Smooth muscle cell of the umbilical artery (primary cell): ENCODE measurements at places on chromosomes 16 and 17. TPM values are rescaled to one million over a fixed set of nuclear protein-coding genes. Genes with fewer than 3 reads are reported as not detected.

CIBAR2 gene
- not detected in 2 replicates for total RNA-seq

MGAT5B gene
- 0.89 and 1.4 TPM in 2 replicates for total RNA-seq

WFDC1 gene
- total RNA-seq, result 0.05 and 12.5 TPM in 2 replicates

SPN gene
- total RNA-seq, result not detected in 2 replicates

MYADML2 gene
- total RNA-seq, result under 0.01 TPM in 1 of 2 replicates, not detected in the other

TPSAB1 gene
- total RNA-seq, result not detected in 2 replicates

HS3ST6 gene
- not detected in 2 replicates for total RNA-seq

UNC13D gene
- 0.83 and 2.4 TPM in 2 replicates for total RNA-seq

SOX9 gene
- 1.8 and 11.9 TPM in 2 replicates for total RNA-seq

CDH16 gene
- not detected in 2 replicates for total RNA-seq

RGS11 gene
- total RNA-seq, result 1.8 and 2.4 TPM in 2 replicates

C17orf78 gene
- total RNA-seq, result not detected in 2 replicates

ABCC12 gene
- not detected in 2 replicates for total RNA-seq

PTX4 gene
- total RNA-seq, result not detected in 2 replicates
